Articular chondrocyte of knee joint (primary cell): ENCODE measurements at places on chromosomes 6 and 20. TPM values are rescaled to one million over a fixed set of nuclear protein-coding genes. Genes with fewer than 3 reads are reported as not detected.

The TAGAP gene
- 0.11 TPM in 1 of 2 replicates, not detected in the other for total RNA-seq

The ZNF311 gene
- total RNA-seq, result 1.8 and 2.1 TPM in 2 replicates

The UNC5CL gene
- 0.11 and 0.26 TPM in 2 replicates for total RNA-seq

The FOXS1 gene
- not detected in 2 replicates for total RNA-seq

The SLA2 gene
- under 0.01 TPM in 1 of 2 replicates, not detected in the other for total RNA-seq

The FGD2 gene
- total RNA-seq, result not detected in 2 replicates

The TRIM31 gene
- not detected in 2 replicates for total RNA-seq

The ADGRF4 gene
- under 0.01 TPM in 1 of 2 replicates, not detected in the other for total RNA-seq

The GID8 gene
- 31.8 and 34.6 TPM in 2 replicates for total RNA-seq

The CST1 gene
- total RNA-seq, result not detected in 2 replicates

The RALGAPA2 gene
- 7.4 and 11.8 TPM in 2 replicates for total RNA-seq

The CD164 gene
- total RNA-seq, result 305 and 318 TPM in 2 replicates

The SIRPG gene
- not detected in 2 replicates for total RNA-seq

The SAMD5 gene
- 1.8 and 2.8 TPM in 2 replicates for total RNA-seq

The TMEM244 gene
- total RNA-seq, result not detected in 2 replicates

The ASIP gene
- total RNA-seq, result 0.22 TPM in 1 of 2 replicates, not detected in the other

The PSMF1 gene
- 76.2 and 144 TPM in 2 replicates for total RNA-seq

The LIN28B gene
- total RNA-seq, result not detected in 2 replicates

The NRSN1 gene
- not detected in 2 replicates for total RNA-seq

The CST7 gene
- total RNA-seq, result not detected in 2 replicates

The SUMO4 gene
- 3.5 and 4.5 TPM in 2 replicates for total RNA-seq

The CCHCR1 gene
- 12.7 and 14.5 TPM in 2 replicates for total RNA-seq

The EYS gene
- under 0.01 TPM in 2 replicates for total RNA-seq

The ARFGEF3 gene
- 6.5 and 8.2 TPM in 2 replicates for total RNA-seq

The PHACTR2 gene
- total RNA-seq, result 202 and 230 TPM in 2 replicates

The SLC52A3 gene
- total RNA-seq, result not detected in 2 replicates

The TBXT gene
- total RNA-seq, result not detected in 2 replicates

The OLIG3 gene
- not detected in 2 replicates for total RNA-seq

The CLVS2 gene
- total RNA-seq, result 0.11 and 0.13 TPM in 2 replicates

The C20orf141 gene
- 0.32 TPM in 1 of 2 replicates, not detected in the other for total RNA-seq

The ZBTB24 gene
- 10.9 and 13.7 TPM in 2 replicates for total RNA-seq

The VNN1 gene
- 0.13 and 0.32 TPM in 2 replicates for total RNA-seq

The SMIM26 gene
- 63.0 and 79.8 TPM in 2 replicates for total RNA-seq

The OR2H1 gene
- total RNA-seq, result not detected in 2 replicates

The SLC22A16 gene
- total RNA-seq, result not detected in 2 replicates

The TBX18 gene
- 32.0 and 72.9 TPM in 2 replicates for total RNA-seq

The HEBP2 gene
- total RNA-seq, result 56.4 and 89.8 TPM in 2 replicates

The TCF21 gene
- not detected in 2 replicates for total RNA-seq

The LZTS3 gene
- total RNA-seq, result 1.7 and 2.9 TPM in 2 replicates

The DLL1 gene
- total RNA-seq, result 0.32 and 1.0 TPM in 2 replicates

The DYNLT2 gene
- 1.5 and 2.1 TPM in 2 replicates for total RNA-seq

The NANP gene
- 11.5 and 11.8 TPM in 2 replicates for total RNA-seq

The PKHD1 gene
- not detected in 2 replicates for total RNA-seq

The CCM2L gene
- total RNA-seq, result not detected in 2 replicates

The ORC3 gene
- 34.0 and 39.2 TPM in 2 replicates for total RNA-seq

The BPI gene
- total RNA-seq, result not detected in 2 replicates

The OR12D3 gene
- total RNA-seq, result not detected in 2 replicates

The FAM217A gene
- total RNA-seq, result not detected in 2 replicates

The RING1 gene
- 23.9 and 25.7 TPM in 2 replicates for total RNA-seq

The SLC26A8 gene
- 0.32 TPM in 1 of 2 replicates, not detected in the other for total RNA-seq

The SLC35D3 gene
- not detected in 2 replicates for total RNA-seq

The FYN gene
- 254 and 279 TPM in 2 replicates for total RNA-seq

The PLN gene
- total RNA-seq, result 0.11 TPM in 1 of 2 replicates, not detected in the other

The SLC22A1 gene
- 0.52 and 1.1 TPM in 2 replicates for total RNA-seq
